Activated CD4-positive, alpha-beta T cell treated with anti-CD3 and anti-CD28 coated beads for 36 hours (primary cell): ENCODE measurements at places on chromosomes 12 and 14. TPM values are rescaled to one million over a fixed set of nuclear protein-coding genes. Genes with fewer than 3 reads are reported as not detected.
A peak's percentile ranks its signal among the peaks of the same experiment; 100 is the strongest.

GRCh38 chr12:125371033-125371432 is 305.8 kb downstream of the AACS start:
- no peaks in the 10 kb centered on the region for H3K36me3 ChIP-seq
- no peaks in the 10 kb centered on the region for H3K4me1 ChIP-seq
- H3K27me3 ChIP-seq: peaks cover 14% of the 10 kb centered on the region
- H3K27ac ChIP-seq: no peak overlapping the region
- DNase-seq: no peak
- H3K4me3 ChIP-seq: no peak overlapping the region

GPR68 gene
- 11.2 TPM for total RNA-seq

DNA sequence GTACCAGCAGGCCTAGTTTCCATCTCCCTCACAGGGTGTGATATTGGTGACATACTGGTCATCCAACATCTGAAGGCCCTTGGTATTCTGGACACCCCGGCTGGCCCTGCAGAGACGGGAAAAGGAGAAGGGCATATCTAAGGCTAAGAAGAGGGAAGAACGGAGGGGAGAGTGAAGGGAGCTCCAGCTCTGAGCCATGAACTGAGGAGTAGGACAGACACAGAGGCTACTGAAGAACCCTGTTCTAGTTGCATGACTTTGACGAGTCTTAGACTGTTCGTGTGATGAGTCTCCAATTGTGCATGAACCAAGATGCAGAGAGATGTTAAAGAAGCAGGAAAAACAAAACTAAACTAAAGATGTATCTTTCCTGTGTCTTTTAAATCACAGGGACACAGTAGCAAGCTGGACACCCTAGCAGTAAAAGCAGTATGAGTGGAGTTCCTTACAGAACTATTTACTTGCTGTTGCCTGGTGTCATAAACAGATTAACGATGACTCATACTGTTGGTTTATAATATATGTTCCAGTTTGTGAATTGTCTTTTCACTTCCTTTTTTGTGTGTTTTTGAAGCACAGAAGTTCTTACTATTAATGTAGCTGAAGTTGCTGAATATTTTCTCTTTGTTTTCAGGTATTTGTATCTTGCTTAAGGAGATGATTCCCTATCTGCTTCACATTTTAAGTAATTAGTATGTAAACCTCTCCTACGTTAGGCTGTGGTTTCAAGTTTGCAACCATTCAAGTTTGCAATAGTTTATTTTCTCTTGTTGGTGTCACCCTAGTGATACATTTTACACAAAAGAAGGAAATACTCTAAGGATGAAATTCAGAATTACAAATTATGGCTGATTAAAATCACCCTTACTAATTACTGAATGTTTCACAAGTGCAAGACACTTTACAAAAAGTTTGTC is 15.7 kb downstream of the FAR2 start:
- no peak overlapping the region for H3K27ac ChIP-seq
- no peaks in the 10 kb centered on the region for H3K27me3 ChIP-seq
- no peak for DNase-seq
- H3K36me3 ChIP-seq: no peaks in the 10 kb centered on the region
- no peak overlapping the region for H3K4me3 ChIP-seq
- peaks cover 15% of the 10 kb centered on the region for H3K4me1 ChIP-seq

DNA sequence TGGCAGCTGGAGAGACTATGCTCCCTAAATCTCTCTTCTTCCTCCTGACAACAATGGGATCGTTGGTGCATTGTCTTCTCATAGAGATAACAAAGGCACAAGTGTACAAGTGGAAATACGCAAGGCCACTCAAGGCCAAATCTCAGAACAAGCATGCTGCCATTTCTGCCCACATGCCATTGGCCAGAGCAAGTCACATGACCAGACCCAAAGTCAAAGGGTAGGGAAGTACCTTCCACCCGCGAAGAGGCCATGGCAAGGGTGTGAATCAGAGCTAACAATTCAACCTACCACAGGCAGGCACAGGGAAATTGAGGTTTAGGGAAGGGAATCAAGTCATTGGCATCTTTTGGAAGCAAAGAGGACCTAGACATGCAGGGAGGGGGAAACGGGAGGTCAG is 38.5 kb upstream of the IGF1 start:
- H3K4me1 ChIP-seq: no peaks in the 10 kb centered on the region
- DNase-seq: no peak
- H3K36me3 ChIP-seq: no peaks in the 10 kb centered on the region
- H3K27ac ChIP-seq: no peak overlapping the region
- H3K27me3 ChIP-seq: peaks cover 8% of the 10 kb centered on the region

GRCh38 chr12:103877934-103878510 is 37.0 kb upstream of the NT5DC3 start:
- no peak overlapping the region for H3K27ac ChIP-seq
- peak; percentile 75 for DNase-seq

GRCh38 chr14:81178063-81178462 is 42.7 kb downstream of the GTF2A1 start:
- no peaks in the 10 kb centered on the region for H3K27me3 ChIP-seq
- DNase-seq: no peak
- H3K27ac ChIP-seq: no peak overlapping the region
- peaks cover 18% of the 10 kb centered on the region for H3K36me3 ChIP-seq
- H3K4me3 ChIP-seq: no peak overlapping the region
- H3K4me1 ChIP-seq: peaks cover 8% of the 10 kb centered on the region

BHLHE41 gene
- total RNA-seq: not detected
